ENCODE measurements at places on chromosomes 5 and 9.

DNA sequence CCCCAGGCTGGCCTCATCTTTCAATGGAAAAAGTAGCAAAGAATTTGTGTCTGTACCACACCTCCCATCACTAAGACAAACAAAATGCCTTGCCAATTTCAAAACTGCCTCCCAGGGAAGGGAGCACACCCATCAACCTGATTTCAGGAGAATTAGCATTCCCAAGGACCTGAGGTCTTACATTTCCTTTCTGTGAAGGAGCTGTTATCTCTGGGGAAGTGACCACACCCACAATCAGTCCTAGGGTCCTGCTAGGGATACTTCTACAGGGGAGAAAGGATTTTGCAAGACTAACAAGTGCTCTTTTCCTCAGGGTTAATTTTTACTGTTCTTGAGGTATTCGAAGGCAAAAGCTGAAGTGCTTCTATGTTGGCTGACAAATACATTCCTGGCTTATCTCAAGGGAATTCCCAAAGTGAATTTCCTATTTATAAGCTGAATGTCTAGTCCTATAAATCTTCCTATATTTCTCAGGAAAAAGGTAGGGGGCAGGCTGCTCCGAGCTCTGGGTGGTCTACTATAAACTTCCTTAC lies 97.4 kb upstream of the ITGA1 start:
- no peak for DNase-seq

DNA sequence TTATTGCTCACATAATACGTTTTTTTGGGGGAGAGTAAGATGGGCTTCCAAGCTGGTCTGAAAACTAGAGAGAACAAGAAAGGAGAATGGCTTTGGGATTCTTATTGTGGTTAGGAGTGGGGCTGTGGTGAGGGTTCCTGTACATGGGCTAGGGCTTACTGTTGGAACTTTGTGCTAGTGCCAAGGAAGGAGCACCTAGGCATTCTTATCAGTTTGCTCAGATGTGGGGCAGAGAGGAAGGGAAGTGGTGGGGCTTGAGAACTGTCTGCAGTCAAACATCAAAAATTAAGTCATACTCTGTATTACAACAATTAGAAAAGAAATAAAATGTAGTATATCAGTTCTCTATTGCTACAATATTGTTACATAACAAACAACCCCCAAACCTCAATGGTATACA lies 4.0 kb upstream of the THBS4 start:
- no peak for DNase-seq

DNA sequence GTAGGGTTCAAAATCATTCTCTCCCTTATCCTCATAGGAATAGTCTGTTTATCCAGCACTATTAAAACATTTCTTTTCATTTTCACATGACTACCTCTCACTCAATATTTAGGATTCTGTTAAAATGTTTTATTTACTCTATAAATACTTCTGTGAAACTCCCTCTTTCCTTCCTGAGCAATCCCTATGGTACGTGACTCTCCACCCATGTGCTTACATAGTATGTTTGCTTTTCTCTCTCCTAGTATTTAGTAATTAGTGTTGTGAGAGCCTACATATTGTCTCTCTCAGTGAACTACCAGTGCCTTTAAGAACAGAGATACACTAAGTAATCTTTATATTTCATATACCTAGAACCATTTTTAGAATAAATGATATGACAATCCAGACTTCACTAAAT lies 46.0 kb downstream of the PTPRD start:
- DNase-seq: no peak

GRCh38 chr5:7955476-7955875 lies 86.5 kb downstream of the MTRR start:
- DNase-seq: no peak

- DNase-seq: no peak
Observed at GRCh38 chr5:96080557-96080956, 118.9 kb upstream of the ELL2 start.

GRCh38 chr9:75002422-75003023 lies 25.6 kb downstream of the CARNMT1 start:
- no peak for DNase-seq
